ENCODE measurements at places on chromosomes 3 and 15. TPM values are rescaled to one million over a fixed set of nuclear protein-coding genes. Genes with fewer than 3 reads are reported as not detected.

TMCO5A gene
- not detected for total RNA-seq

C3orf70 gene
- total RNA-seq, result not detected

CCR8 gene
- total RNA-seq, result 9.0 TPM

SLC7A14 gene
- total RNA-seq, result not detected

DNA sequence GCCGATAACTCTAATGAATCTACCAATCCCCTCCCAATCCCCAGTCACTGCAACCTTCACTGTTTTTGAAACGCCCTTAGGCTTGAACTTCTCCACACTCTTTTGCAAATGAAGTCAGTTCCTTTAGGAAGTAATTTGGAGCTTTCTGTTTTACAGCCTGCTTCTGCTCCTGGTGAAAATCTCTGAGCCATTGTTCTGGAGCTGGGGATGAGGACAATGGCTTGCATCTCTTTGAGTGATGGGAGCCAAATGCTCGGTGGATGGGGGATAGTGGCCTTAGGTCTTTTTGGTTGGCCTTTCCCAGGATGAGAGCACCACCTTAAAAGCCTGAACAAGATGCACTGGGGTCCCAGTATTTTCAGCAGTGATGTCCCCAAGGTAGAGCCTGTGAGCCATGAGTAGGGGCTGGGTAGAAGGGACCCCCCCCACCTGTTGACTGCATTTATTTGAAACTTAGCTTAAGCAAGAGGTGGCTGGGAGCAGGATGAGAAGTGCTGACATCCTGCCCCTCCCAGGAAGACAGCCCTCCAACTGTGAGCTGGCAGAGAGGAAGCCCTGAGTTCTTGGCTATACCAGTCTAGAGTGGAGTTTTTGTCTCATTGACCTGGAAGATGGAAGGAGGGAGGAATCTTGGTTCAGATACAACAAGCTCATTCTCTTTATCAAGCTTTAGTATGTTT is 7.6 kb upstream of the MYO5C start:
- no peak for DNase-seq
- no peak overlapping the region for H3K4me3 ChIP-seq
- H3K27ac ChIP-seq, result peak overlapping the region; percentile 32
- H3K27me3 ChIP-seq, result no peaks in the 10 kb centered on the region
- peaks cover 6% of the 10 kb centered on the region for H3K4me1 ChIP-seq

DNA sequence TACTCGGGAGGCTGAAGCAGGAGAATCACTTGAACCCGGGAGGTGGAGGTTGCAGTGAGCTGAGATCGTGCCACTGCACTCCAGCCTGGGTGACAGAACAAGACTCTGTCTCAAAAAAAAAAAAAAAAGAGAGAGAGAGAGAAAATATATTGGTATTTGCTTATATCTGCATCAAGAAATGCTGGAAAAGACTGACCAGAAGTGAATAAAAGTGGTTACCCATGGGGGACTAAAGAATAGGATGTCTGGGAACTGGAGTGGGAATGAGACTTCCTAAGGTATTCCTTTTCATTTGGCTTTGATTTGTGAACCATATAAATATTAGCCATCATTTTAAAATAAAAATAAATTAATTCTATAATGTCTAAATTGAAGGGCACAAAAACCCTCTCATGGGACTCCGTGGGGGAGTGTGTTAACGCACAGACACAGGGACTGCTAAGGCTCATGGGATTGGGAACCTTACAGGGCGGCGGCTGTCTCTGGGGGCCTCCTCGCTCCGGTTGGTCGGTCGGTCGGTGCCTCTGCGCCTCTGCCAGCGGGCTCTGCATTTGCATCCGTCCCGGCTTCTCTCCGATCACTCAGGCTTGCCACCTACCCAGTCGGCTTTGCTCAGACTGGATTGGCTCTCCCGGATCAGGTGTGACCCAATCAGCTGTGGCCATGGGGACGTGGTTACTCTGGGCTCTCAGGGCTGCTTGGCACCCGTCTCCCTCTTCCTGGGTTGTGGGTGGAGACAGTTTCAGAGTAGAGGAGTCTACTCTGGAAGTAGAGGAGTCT is 12.7 kb upstream of the TSPAN3 start:
- peak overlapping the region; percentile 72 for H3K4me3 ChIP-seq
- DNase-seq, result peak; percentile 25
- peaks cover 13% of the 10 kb centered on the region for H3K4me1 ChIP-seq
- H3K27me3 ChIP-seq, result no peaks in the 10 kb centered on the region

DNA sequence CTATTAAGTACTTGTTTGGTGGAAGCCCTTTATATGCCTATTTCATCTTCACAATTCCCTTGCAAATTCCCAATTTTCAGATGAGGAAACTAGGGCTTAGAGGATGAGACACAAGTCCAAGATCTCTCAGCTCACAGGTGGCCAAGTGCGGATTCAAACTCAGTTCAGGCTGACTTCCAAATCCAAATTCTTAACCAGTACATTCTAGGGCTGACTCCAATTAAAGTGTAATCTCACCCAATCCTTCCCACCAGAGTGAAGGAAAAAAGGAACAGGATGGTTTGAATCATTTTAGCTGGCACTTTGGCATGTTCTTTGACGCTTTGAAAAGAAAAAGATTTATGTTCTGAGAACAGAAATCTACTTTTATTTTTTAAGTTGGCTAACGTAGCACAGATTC is 12.7 kb downstream of the ARHGEF3 start:
- DNase-seq, result no peak
- no peaks in the 10 kb centered on the region for H3K36me3 ChIP-seq

DNA sequence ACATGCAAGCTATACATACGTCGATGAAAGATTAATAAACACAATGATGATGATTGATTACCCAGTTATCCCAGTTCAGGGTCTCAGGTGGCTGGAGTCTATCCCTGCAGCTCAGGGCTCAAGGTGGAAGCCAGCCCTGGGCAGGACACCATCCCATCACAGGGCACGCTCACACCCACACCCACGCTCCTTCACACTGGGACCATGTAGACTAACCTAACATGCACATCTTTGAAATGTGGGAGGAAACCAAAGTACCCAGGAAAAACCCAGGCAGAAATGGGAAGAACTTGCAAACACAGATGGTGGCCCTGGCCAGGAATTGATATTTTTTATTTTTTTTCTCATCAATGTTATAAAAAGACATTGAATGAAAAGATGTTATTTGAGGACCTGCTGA is 151.4 kb upstream of the MCTP2 start:
- H3K4me1 ChIP-seq, result no peaks in the 10 kb centered on the region
- no peak for DNase-seq
- H3K4me3 ChIP-seq, result no peak overlapping the region
- no peaks in the 10 kb centered on the region for H3K36me3 ChIP-seq
- H3K27ac ChIP-seq, result no peak overlapping the region

DNA sequence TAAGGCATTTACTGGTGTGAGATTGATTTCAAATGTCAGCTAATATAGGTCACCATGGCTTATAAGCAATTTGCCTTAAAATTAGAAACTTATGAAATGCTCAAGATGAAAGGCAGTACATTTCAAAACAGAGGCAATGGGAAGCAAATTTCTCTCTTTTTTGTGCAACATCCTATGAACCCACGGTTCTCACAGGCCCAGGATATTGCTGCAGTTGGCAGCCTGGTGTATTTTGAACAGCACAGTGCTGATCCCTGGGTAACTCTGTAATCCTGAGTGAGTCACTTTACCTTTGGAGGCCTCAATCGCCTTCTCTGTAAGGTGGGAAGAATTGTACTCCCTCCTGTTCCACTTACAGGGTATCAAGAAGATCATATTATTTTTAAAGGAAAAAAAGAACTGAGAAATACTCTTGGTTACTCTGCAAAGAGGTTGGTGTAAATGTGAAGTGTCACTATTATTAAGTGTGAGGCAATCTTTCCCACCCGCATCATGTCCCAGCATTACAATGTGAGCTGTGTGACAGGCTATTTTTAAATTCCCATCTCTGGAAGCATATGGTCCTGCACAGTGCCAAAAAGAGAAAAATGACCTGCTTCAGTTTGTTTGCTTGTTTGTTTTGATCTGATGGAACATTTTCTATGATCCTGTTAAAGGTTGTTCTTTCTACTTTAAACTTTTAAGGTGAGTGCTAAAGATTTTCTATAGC is 190.1 kb upstream of the LPP start:
- no peaks in the 10 kb centered on the region for H3K4me1 ChIP-seq
- DNase-seq, result no peak
- H3K4me3 ChIP-seq, result no peak overlapping the region
- no peaks in the 10 kb centered on the region for H3K27me3 ChIP-seq
- H3K36me3 ChIP-seq, result no peaks in the 10 kb centered on the region
